Lung (tissue), 17 donors: ENCODE measurements at places on chromosomes 2 and 18. TPM values are rescaled to one million over a fixed set of nuclear protein-coding genes. Genes with fewer than 3 reads are reported as not detected.

LBH gene
- 22.9 TPM for polyA plus RNA-seq

- no peak for DNase-seq
Observed at GRCh38 chr18:77969972-77970371, 720.3 kb downstream of the GALR1 start.

DNA sequence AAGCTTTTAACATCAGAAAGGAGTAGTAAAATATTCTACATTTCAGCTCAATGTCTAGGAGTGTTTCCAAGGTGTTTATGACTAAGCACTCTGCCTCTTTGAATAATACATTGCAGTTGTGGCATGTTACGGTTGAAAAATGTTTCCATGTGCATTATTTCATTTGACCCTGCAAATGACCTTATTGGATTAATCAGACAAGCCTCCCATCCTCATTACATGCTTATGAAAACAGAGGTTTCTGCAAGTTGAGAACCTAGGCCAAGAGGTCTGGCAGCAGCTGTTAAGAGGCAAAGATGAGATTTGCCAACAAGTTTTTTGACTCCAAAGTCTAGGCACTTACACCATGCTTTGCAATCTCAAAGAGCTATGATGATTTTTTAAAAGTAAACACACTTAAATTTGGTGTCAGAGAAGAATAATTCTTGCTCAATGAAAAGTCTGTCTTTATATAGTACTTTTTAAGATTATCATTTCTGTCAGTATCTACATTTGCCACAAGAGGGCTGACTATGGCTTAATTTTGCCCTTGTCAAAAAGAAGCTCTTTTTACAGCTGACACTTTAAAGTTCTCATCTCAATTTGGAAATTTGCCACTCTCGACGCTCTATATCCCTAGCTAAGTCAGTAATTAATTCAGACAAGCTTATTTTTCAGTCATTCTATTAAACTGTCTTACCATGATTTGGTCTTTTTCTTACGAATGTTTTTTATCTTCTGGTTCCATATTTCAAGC is 260.6 kb downstream of the PAX3 start:
- peak; percentile 24 for DNase-seq

- no peak for DNase-seq
Observed at GRCh38 chr2:138187221-138187620, 222.9 kb downstream of the HNMT start.

DNA sequence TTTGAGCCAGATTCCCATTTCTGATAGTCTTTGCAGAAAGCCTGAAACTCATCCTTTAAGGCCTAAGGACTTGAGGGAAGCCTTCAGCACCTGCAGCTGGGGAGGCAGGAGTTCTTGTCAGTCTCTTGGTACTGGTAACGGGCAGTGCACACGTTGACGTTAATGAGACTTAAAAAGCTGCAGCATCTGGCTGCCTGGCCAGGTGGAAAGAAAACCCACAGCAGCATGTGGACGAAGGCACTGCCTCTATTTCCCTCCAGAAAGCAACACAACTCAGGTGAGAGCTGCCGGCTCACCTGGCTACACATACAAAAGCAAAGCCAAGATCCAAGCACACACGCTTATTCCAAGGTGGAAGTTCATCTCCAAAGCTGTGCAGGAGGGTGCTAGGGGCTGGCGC is 178.8 kb downstream of the ANAPC1 start:
- DNase-seq, result no peak

MAP4K3 gene
- polyA plus RNA-seq, result 15.5 TPM

STK25 gene
- polyA plus RNA-seq, result 130 TPM

ACTG2 gene
- 33.7 TPM for polyA plus RNA-seq

AQP12B gene
- not detected for polyA plus RNA-seq

DNA sequence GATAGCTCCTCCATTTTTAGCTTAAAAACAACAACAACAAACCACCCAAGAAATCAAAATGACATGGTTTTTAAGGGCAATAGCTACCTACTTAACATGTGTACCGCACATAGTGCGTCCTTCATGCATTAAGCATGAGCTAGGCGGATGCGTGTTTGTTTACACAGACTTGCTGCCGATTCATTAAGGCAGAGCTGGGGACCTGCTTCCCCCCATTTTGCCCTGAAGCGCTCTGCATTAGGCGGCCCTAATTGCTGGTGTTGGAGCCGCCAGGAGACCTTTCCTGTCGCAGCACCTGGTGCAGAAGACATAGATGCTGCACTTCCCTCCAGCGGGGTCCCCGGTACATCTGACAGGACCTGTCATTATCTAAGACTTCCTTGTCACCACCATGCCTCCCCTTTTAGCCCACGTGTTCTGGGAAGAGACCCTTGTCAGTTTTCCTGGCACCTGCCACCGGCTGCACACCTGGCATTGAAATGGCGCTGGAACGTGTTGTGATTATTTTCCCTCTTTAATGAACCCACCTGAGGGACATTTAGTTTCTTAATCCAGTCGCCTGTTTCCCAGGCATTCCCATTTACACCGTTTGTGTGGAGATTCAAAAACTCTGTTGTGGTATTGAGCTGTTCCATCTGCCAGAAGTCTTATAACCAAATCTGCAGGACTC is 261.1 kb upstream of the RAB12 start:
- DNase-seq, result no peak
